ENCODE measurements at places on chromosomes 5 and 9.

- DNase-seq, result no peak
Observed at GRCh38 chr9:20512636-20513035, 109.7 kb downstream of the MLLT3 start.

DNA sequence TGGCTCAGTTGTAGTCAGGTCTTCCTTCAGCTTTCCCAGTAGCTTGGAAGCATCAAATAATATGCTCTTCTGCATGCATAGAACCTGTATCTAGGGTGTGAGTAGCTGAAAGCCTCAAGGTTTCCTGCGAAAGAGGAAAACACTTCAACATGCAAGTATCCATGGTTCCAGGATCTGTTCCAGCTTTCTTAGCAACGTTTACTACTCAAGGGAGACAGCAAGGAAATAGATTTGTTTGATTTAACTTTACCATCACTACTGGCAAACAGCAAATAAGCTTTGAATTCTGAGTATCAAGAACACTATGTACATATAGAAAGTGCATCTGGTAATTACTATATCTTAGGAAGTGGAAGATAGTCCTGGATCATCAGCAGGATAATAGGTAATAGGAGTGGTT lies 341.0 kb downstream of the PRR16 start:
- no peak for DNase-seq

GRCh38 chr9:35257986-35258659 lies 96.3 kb downstream of the UNC13B start:
- DNase-seq, result no peak

DNA sequence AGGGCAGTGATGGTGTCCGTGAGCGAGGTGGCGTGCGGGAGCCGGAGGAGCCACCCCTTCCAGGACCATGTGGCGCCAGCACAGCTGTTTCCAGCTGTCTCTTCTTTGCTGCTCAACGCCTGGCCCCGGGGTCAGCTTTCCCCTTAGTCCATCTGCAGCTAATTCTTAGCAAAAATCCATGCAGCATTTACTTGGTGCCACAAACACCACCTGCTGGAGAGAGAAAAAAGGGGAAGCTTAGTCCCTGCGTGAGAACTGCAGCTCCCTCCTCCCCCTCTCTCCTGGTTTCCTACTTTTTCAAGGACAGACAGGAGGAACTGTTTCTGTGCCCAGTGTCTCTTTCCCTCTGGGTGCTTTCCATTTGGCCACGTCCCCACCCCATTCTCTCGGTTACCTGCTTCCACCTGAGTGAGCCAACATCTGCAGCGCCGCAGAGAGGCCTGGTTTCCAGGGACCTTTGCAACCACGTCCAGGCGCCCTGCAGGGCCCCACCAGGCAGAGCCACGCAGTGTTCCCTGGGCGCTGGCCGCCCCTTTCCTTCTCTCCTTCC lies 3.4 kb downstream of the SLC6A19 start:
- DNase-seq, result no peak

GRCh38 chr5:75869891-75870290 lies 152.7 kb upstream of the POC5 start:
- DNase-seq, result no peak

- no peak for DNase-seq
Observed at GRCh38 chr5:14884062-14884612, 12.6 kb upstream of the ANKH start.

DNA sequence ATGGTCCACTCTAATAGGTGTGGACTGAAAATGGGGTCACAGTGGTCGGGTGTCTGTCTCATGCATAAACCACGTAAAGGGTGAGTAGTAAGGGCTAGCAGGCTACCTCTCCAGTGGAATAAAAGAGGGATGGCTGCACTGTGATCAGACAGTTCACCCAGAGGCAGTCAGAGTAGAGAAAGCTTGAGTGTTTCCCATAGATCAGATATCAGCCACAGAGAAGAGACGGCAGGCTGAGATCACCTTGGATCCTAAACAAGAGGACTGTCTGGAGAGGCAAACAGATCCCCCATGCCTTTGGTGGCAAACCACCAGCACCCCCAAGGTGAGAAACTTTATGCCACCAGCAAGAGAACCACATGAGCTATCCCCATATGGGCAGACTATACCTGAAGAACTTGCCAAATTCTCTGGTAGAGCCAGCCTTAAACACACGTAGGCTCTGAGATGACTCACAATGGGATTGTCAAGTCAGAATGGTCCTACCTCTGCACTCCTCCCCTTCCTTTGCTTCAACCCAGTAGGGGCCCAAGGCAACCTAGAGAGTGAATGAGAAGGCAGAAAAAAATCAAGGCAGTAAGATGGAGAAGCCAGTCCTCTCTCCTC lies 205.2 kb upstream of the MAP3K1 start:
- no peak for DNase-seq

- DNase-seq, result no peak
Observed at GRCh38 chr5:179224741-179225140, 120.5 kb downstream of the ADAMTS2 start.

- no peak for DNase-seq
Observed at GRCh38 chr9:75109210-75109839, 21.0 kb downstream of the OSTF1 start.

DNA sequence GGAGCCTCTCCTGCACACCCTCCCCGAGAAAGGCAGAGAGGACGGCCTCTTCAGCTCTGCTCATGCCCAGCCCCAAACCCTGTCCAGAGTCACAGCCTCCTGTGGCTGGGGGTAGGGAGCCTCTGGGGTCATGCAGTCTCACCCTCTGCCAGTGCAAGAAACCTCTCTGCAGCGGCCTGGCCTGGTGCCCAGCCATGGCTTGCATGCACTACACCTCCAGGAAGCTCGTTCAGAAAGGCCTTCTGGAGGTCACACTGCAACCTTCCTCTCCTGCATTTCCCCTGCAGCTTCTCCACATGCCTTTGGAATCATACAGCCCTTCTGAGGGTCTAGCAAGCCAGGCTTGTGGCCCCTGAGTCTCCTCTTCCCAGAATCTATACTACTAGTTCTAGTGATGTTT lies 17.9 kb downstream of the CSF1R start:
- no peak for DNase-seq

DNA sequence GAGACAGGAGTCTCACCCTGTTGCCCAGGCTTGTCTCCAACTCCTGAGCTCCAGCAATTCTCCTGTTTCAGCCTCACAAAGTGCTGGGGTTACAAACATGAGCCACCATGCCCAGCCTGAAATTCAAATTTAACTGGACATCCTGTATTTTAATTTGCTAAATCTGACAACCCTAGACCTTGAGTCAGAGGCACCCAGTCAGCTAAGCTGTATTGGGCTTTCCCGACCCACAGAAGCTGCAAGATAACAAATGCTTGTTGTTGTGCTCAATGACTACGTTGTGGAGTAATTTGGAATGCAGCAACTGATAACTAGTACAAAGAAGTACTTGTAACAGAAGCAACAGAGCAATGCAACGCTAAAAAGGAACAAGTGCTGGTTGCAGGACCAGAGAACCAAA lies 533.1 kb downstream of the NTRK2 start:
- DNase-seq, result no peak

GRCh38 chr5:126911986-126912385 lies 118.4 kb downstream of the MARCHF3 start:
- no peak for DNase-seq

DNA sequence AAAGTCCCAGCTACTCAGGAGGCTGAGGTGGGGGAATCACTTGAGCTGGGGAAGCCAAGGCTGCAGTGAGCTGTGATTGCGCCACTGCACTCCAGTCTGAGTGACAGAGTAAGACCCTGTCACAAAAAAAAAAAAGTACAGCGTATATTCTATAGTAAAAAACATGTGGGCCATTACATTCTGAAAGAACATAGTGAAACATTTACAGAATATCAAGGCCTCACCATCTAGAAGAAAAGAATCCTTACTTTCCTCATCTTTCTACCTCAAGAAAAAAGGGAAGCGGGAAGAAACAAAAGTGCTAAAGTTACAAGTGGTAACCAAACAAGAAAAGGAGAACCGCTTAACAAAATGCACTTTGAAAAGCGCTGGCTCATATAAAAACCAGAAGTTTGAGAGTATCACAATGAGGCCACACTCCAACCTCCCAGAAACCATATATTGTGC lies 5.7 kb upstream of the SYK start:
- no peak for DNase-seq

- no peak for DNase-seq
Observed at GRCh38 chr9:16312116-16312515, 558.4 kb downstream of the BNC2 start.

DNA sequence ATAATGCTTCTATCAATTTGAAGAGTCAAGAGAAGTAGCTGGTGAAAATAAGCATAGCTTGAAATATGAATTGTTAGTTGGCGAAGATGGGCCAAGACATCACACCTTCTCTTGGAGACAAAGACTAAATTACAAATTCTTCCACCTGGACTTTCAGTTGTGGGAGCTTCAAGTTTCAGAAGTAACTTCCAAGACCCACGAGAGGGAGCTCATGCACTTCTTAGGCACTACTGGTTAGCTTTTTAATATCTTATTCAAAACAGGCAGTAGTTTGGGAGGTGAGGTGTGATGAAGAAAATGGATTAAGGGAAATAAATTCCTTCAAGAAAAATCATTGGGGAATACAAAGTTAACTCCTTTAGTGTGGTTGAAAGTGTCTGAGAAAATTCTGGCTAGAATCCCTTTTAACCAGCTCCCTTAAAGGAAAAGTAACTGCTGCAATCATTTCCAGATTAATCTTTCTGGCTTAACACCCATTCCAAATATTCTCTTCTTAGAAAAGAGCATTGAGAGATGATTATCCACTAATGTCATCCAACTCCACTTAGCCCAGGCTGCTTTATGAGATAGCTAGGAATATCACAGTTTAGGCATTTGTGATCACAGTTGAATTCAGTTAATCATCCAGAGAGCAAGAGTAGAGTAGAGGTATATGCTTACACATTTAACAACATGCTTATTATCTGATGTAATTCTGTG lies 139.5 kb upstream of the DMRTA1 start:
- DNase-seq, result peak; percentile 74

DNA sequence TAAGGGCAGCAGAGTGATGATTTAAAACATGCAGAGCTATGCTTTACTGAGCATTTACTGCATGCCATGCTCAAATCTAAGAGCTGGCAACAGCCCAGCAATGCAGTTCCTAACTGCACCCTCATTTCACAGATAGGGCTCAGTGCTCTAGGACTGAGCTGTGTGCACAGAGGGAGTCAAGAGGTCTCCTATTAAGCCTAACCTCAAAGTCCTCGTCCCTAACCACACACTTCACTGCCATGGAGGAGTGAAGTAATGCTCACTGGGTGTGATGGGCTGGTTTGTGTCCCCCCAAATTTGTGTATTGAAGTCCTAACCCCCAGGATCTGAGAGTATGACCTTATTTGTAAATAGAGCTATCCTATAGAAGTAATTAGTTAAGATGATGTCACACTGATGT lies 25.9 kb downstream of the BARX1 start:
- no peak for DNase-seq

- no peak for DNase-seq
Observed at GRCh38 chr9:7147121-7148090, 389.6 kb downstream of the KDM4C start.
